ENCODE measurements at places on chromosomes 7 and 10.

DNA sequence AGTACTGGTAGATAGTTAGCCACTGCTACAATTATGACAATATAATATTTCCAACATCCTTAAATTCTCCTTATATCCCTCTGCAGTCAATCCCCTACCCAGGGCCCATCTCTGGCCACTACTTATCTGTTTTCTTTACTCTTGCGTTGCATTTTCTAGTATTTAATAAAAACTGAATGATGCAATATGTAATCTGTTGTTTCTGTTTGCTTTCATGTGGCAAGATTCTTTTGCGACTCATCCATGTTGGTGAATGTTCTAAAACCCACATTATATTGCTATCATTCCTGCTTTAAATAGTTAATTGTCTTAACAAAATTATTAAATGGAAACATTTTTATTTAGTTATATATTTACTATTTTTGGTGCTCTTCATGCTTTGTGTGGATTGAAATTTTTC lies 338.5 kb downstream of the MDFIC start:
- DNase-seq: no peak

- no peak for DNase-seq
Observed at GRCh38 chr10:131258256-131258655, 53.3 kb downstream of the TCERG1L start.

GRCh38 chr10:95031656-95032055 lies 37.6 kb downstream of the CYP2C8 start:
- no peak for DNase-seq

DNA sequence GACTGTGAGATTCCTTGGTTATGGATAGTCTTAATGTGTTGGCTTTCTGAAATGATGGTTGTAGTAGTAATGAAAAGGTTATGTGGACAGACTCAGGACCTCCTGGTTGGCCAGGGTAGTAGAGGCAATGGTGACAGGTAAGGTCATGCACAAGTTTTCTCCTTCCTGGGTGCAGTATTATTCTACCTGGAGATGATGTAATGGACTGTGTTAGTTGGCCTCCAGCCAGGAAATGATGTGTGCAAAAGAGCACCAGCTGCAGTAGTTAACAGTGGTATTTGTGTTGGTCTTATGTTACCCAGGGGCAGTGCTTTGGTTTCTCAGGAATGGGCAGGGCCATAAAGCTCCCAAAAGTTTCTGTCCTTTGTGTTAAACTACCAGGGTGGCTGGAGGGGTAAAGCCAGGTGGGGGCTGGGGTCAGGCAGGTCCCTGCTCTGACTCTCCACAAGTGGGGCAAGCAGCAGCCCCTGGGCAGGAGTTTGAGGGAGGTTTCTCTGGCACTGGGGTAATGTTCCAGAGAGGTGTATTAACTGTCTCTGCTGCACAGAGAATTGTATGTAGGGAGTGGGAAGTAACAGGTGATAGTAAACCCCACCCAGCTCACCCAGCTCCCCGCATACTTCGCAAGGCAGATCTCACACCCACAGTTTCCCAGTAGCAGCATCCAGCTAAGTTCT lies 36.3 kb downstream of the GPR22 start:
- no peak for DNase-seq

DNA sequence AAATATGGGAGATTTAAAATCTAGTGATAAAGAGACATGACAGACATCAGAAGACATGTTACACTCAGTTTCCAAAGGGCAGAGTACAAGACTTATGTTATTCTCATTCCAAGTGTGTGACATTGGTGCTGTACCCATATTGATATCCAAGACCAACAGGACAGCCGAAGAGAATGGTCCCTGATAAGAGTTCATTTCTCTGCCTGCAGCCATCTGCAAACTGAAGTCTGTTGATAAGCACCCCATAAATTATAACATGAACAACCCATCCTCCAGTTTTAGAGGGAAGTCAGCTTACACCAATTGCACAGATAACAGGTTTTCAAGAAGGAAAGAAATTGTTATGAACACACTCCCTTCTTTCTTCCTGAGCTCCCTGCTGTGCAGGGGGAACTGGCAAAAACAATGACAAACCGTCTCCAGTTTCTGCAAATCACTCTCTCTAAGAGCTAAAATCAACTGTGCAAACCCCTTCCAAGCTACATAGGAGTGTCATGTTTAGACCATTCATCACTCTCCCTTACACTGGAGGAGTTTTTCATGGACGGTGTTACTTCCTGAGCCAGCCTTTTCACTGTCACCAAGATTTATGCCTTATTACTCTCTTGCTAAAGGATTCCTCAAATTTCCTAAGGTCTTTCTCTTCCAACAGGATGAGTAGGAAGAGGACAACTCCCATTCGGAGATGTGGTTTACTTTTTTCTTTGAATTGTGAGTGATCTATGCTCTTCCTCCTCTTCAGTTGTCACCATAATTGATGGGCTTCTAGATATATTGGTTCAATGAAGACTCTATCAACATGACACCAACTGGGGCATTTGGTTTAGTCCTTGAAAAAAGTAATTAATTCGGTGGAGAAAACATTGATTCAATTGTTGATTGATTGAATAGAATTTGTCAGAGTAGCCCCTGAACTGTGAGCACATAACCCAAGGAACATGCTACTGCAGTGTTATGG lies 80.3 kb upstream of the FAM171A1 start:
- no peak for DNase-seq
